MCF 10A (cell line): ENCODE measurements at places on chromosomes 12 and 14. TPM values are rescaled to one million over a fixed set of nuclear protein-coding genes. Genes with fewer than 3 reads are reported as not detected.

Gene KCNA5
- not detected in 2 replicates for total RNA-seq

Gene ABCC9
- 0.12 TPM in 2 replicates for total RNA-seq

Gene SNAPC1
- total RNA-seq, result 18.4 and 21.0 TPM in 2 replicates

Gene PTPN6
- 10.3 and 13.2 TPM in 2 replicates for total RNA-seq

Gene TMTC1
- total RNA-seq, result 100 and 109 TPM in 2 replicates

Gene ZFHX2
- 1.8 and 2.1 TPM in 2 replicates for total RNA-seq

- DNase-seq, result no peak
Observed at GRCh38 chr14:100332797-100333196, 9.7 kb downstream of the SLC25A47 start.

- DNase-seq, result no peak
Observed at GRCh38 chr12:11967376-11968047, 103.2 kb upstream of the BCL2L14 start.

GRCh38 chr14:61154641-61155040 lies 126.5 kb downstream of the TMEM30B start:
- DNase-seq, result no peak

DNA sequence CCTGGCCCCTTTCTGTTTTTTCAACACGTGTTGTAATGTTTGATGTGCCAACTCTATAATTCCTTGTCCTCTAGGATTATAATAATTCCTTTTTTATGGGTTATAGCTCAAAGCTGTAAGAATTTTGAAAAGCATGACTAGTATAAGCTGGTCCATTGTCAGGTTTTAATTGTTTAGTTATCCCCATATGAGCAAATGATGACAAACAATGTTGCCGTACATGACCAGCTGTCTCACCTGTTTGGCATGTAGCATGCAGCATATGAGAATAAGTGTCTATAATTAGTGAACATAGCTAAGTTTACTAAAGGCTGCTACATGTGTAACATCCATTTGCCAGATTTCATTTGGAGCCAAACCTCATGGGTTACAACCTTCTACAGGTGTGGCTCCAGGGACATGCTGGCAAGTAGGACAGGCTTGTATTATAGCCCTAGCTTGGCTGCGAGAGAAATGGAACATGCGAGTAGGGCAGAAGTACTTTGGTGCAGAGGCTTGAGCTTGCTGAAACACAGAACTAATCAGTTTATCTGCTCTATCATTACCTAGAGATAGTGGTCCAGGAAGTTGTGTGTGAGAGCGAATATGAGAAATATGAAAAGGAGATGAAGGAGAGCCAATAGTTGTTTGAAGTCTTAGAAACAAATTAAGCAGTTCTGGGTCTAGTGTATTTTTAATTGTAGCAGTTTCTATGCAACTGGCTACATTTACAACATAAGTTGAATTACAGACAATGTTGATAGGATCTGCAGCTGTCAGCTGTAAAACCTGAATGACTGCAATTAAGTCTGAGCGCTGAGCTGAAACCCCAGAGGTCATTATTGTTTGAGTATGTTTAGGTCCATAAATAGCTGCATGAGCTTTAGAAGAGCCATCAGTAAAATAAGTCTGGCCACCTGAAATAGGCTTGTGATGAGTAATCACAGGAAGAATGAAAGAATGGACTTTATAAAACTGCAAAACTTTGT lies 22.6 kb upstream of the MAPKAPK5 start:
- no peak for DNase-seq

DNA sequence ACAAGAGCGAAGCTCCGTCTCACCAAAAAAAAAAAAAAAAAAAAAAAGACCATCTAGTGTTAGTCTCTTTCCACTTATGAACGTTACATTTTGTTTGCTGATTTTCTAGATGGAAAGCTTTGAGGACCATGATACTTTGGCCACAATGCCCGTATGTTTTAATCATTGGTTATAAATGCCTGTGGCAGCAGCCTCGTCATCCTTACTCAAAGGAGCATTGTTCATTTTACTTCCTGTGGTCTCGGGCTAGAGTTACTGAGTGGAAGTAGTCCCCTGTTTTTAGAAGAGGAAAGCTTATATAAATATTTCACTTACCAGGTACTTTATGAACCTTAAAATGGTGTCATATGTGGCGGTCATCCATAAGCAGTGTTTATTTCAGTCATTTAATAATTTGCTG lies 359.9 kb downstream of the AEBP2 start:
- no peak for DNase-seq

DNA sequence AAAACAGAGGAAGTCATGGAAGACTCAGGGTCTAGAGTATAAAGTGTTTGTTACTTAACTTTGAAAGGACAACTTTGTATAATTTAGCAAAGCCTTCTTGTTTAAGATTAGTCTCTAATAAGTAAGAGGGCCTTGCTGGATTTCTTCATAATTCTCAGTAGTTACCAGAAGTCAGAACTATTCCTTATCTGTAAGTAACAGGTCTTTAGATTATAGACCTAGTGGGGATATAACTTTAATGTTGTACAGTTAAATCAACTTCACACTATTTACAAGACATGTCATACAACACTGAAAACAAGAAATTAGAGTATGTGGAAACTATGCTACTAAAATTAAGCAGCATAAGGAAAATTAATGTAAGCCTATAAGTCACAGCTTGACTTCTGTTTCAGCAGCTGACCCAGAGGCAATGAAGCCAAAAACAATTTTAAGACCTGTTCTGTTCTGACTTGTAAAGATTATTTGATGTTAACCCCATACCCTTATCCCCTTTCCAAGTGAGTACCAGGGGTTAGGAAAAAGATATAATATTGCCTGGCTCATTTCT lies 398.3 kb downstream of the RAD51B start:
- no peak for DNase-seq

DNA sequence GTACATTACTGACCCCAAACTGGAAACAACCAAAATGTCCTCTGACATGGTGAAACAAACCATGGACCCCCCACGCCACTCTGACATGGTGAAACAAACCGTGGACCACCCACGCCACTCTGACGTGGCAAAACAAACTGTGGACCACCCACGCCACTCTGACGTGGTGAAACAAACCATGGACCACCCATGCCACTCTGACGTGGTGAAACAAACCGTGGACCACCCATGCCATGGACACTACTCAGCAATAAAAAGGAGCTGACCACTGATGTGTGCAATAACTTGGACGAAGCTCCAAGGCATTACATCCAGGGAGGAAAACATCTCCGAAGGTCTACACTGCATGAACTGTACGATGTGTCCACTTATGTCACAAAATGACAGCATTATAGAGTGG lies 3.1 kb upstream of the GOLGA3 start:
- DNase-seq, result no peak

DNA sequence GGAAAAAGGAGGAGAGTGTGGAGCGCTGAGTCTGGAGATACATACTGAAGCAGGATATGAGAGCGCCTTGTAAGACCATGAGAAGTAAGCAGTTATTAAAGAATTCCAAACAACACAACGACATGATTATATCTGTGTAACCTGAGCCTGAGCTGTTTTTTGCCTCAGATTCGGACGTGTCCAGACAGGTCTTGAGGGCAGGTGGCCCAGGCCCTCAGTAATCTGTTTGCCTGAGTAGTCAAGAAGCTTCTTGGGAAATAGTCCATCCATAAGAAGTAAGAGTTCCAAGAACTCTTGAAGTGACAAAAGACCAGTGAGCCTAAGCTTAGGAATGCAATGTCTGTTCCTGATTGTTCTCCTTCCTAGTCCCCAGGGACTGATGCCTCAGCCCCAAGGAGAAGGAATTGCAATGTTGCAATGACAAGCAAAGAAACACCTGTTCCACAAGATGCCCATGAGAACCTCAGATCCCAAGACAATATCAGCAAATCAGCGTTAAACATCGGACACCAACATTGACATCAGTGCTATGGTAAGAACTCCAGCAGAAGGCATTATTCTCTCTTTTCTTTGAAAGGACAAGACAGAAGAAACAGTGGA lies 34.7 kb upstream of the ADAMTS20 start:
- peak; percentile 73 for DNase-seq

DNA sequence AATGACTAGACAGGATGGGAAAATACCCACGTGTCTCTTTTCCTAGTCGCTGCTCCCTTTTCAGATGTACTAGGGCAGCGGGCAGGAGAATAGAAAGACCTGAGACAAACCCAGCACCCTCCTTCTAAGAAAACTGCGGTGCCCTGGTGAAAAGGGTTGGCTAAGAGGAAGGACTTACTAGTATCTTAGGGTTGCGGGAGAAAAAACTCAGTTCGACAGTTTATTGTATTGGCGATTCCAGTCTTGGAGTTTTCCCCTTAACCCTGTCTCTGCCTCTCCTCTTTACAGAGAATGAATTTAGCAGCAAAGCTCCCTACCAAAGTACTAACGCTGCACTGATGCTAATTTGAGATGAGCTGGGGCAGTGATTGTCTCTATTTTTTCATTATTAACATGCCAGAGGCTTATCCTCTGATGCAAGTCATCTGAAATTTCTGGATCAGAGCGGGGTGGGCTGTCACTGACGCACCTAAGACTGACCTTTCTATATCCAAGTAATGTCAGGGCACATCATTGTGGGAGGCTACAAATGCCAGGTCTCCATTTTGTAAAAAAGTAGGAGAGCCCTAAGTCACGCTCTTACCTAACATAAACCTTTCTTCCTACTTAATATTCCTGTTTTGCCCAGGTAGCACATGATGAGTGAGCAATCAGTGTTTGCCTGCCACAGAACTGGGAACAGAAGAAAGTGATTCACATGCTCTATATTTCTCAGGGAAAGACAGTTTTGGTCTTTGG lies 916 bp upstream of the PAWR start:
- DNase-seq, result peak; percentile 81

DNA sequence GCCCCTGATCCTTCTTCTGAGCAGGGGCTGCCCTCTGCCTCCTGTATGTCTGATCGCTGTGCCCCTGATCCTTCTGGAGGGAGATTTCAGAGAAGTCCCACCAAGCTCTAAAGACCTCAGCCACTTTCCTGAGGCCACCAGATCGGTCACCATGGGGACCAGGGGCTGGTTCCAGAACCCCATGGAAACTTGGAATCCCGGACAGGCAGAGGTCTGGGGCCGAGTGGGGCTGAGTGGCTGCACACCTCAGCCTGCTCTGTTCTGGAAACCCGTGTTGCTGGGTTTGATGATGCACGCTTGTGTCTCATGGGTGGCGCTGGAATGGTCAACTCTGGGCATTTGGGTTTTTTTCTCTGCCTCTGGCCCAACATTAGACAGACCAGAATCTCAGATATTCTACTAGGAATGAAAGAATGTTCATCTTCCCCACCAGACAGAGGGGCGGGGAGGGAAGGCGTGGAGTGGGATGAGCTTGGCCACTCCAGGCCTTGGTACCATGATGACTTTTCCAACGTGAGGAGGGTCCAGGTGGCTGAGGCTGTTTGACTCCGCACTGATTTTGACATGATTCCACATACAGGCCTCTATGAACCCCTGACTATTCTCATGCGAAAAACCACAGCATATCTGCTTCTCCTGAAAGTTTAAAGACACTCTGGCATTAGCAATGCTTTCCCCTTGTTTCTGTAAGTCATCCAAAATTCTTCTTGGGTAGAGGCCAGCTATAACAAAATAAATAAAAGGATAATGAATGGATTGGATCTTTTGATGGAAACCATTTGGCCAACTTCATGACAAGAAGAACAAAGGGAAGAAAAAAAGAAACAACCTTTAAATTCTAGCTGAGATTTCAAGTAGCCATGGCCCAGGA lies 114.5 kb downstream of the ADGRD1 start:
- DNase-seq, result no peak

DNA sequence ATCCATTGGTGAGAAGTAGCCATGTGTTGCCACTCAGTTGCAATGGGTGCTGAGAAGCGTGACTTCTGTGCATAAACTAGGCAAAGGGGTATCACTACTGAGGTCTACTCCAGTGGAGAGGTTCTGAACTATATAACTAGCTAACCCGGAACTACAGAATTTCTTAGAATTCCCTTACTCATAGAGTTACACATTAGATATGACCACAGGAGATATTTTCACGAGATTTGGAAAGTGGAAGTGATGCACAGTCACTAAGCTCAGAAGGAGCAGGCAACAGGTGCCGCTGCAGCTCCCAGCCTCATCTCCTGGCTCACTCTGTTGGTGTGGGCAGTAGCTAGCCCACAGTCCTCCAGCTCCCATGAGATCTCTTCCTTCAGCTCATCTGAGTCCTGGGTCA lies 136.6 kb downstream of the SSPN start:
- DNase-seq, result no peak

DNA sequence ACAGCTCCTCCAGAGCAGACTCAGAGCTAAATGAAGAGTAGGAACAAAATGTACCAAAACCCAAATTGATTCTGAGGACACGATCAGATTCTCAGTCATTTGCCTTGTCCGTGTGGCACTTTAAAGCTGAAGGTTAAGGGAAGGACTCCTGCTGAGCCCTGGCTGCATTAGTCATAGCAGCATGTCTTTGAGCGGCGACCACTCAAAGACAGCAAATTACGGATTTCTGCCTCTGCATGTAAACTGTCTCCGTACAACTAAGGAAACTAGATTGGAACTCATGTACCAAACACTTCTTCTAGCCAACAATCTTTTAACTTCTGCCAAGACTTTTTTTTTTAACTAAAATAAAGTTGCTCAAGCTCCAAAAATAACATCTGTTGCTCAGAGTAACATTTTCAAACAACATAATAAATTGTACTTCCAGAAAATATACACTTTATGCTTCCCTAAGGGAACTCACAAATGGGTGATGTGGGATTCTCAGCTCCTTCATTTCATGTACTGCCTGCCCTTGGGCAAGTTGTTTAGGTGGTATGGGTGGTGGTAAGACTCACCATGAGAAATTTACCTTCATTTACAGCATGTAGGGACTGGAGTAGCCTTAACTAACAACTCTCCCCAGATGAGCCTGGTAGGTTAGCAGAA lies 56.1 kb downstream of the RERG start:
- DNase-seq, result peak; percentile 56

- peak; percentile 95 for DNase-seq
Observed at GRCh38 chr14:55107766-55108554, 21.1 kb upstream of the LGALS3 start.
